Activated B cell treated with CpG ODN at 0.5 μM for 24 hours (primary cell): ENCODE measurements at places on chromosomes 12 and 14. TPM values are rescaled to one million over a fixed set of nuclear protein-coding genes. Genes with fewer than 3 reads are reported as not detected.

GRCh38 chr12:13149411-13149810 lies 45.9 kb upstream of the GSG1 start:
- DNase-seq, result no peak

DNA sequence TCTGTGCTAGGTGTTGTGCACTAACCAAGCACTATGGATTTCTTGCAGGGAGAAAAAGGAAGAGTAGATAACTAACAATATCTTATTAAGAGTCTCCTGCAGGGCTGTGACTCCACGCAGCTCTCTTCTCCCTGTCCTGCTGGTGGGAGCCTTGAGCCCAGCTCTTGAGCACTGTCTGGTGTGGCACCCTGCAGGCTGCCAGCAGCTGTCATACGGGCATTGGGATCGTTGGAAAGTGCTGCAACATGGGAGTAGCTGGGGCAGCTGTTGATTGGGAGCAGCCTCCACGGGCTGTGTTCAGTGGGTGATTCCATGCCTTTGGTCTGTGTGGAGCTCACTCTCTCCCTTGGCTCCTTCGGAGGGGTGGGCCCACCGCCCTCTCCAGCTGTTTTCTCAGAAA lies 125.3 kb downstream of the FBXL14 start:
- no peak for DNase-seq

GRCh38 chr12:108316176-108317086 lies 22.7 kb downstream of the CMKLR1 start:
- DNase-seq, result no peak

- no peak for DNase-seq
Observed at GRCh38 chr14:98840091-98840490, 431.9 kb downstream of the BCL11B start.

DNA sequence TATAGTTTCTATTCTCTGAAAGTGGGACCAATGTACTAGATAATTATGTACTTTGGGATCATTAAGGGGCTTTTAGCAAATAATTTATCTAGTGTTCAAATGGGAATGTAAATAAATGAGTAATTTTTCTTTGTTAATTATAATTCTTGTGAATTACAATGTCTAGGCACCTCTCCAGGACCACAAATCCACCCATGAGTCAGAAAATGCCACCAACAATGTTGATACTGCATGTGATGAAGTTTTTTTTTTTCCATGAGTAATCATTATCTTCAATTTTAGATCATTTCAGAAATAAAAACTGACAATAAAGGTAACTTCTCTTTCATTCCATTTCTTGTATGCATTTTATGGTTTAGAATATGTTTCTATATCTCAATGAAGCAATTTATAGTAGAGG lies 470.3 kb downstream of the VRK1 start:
- DNase-seq, result no peak

- DNase-seq, result no peak
Observed at GRCh38 chr12:108642899-108643654, 9.4 kb upstream of the SELPLG start.

- no peak for DNase-seq
Observed at GRCh38 chr12:65949971-65950370, 125.7 kb downstream of the HMGA2 start.

GRCh38 chr14:51942971-51943370 lies 46.4 kb upstream of the RTRAF start:
- DNase-seq, result no peak

DNA sequence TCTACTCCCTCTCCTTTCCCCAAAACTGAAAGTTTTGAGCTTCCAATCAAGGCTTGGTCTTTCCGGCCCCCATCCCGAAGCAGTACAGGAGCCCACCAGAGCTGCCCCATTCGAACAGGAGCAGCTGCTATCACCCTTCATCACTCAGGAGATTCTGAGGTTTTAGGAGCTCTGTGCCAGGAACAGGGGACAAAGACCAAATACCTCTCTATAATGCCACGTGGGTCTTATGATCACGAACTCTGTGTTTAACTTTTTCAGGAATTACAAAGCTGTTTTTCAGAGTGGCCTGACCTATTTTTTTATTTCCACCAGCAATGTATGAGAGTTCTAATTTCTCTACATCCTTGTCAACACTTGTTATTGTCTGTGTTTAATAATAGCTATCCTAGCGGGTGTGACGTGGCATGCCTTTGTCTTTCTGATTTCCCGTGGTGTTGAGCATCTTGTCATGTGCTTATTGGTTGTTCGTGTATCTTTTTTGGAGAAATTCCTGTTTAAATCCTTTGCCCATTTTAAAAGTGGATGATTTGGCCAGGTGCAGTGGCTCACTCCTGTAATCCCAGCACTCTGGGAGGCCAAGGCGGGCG lies 21.7 kb downstream of the COA8 start:
- no peak for DNase-seq

- no peak for DNase-seq
Observed at GRCh38 chr12:89217472-89217871, 134.8 kb downstream of the DUSP6 start.

GRCh38 chr14:30064454-30064853 lies 136.8 kb upstream of the PRKD1 start:
- DNase-seq, result no peak

- no peak for DNase-seq
Observed at GRCh38 chr12:18250313-18250916, 10.9 kb upstream of the PIK3C2G start.

GRCh38 chr12:132196038-132196872 lies 52.0 kb downstream of the NOC4L start:
- DNase-seq, result no peak

GRCh38 chr14:50904719-50905118 lies 32.9 kb downstream of the ABHD12B start:
- DNase-seq, result no peak

DNA sequence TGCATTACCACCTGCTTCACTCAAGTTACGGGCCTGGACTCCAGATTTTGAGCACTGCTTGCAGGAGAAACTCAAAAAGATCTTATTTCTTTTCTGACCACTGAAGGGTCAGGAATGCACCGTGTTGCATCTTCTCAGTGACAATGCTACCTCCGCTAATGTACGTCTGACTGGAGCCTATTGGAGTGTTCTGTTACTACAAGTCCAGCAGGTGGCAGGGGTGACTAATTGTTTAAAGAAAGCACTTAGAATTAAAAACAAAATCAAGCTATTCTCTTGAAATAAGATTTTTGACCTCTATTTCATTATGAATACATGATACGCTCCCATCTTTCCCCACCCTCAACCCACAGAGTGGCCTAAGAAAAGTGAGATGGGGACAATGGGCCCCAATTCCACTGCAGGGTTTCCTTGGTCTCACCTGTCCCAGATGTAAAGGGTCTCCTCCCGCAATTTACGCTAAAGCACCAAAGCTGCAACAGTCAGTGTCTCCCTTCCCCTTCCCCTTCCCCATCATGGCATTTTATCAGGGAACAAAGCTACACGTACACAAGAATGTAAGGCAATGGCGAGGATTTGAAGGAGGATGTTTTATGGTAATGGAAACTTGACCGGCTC lies 2.2 kb downstream of the TBPL2 start:
- no peak for DNase-seq

DNA sequence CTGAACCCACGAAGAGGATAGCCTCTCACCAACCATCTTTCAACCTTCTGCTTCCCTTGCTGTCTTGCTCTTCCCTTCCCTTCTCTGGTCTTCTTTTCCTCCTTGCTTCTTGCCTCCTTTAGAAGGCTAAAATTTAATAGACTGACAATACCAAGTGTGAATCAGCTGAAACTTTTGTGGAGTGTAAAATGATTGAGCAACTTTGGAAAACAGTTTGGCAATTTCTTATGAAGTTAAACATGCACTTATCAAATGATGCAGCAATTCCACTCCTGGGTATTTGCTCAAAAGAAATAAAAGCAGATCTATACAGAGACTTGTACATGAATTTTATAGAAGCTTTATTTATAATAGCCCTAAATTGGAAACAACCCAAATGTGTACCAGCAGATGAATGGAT lies 3.3 kb upstream of the KRT86 start:
- no peak for DNase-seq

- no peak for DNase-seq
Observed at GRCh38 chr14:104689881-104690711, 678 bp downstream of the INF2 start.

- peak; percentile 66 for DNase-seq
Observed at GRCh38 chr14:24430682-24431568, 1.2 kb downstream of the KHNYN start.

DNA sequence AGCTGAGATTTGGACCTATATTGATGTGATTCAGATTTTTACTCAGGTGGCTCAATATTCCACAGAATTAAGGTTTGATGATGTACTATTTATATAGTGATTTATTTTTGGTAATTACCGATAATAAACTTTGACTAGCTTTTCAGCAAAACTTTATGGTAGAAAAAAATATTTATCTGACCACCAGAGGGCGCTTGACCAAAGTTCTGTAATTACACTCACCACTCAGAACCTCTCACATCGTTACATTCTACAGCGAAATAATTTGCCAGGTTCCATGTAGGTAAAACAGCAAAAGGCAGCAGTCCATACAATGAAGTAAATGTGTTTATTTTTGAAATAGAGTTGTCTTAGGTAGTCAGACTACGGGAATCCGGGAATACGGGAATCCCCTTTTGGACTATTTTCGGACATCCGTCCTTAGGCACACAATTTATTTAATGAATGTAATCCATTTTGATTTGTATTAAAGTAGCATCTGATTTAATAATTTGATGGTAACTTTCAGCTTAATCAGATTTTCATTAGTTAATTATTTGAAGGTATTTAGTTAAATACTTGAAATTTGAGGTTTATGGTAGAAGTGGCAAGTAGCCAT lies 143.0 kb upstream of the DDHD1 start:
- no peak for DNase-seq

DNA sequence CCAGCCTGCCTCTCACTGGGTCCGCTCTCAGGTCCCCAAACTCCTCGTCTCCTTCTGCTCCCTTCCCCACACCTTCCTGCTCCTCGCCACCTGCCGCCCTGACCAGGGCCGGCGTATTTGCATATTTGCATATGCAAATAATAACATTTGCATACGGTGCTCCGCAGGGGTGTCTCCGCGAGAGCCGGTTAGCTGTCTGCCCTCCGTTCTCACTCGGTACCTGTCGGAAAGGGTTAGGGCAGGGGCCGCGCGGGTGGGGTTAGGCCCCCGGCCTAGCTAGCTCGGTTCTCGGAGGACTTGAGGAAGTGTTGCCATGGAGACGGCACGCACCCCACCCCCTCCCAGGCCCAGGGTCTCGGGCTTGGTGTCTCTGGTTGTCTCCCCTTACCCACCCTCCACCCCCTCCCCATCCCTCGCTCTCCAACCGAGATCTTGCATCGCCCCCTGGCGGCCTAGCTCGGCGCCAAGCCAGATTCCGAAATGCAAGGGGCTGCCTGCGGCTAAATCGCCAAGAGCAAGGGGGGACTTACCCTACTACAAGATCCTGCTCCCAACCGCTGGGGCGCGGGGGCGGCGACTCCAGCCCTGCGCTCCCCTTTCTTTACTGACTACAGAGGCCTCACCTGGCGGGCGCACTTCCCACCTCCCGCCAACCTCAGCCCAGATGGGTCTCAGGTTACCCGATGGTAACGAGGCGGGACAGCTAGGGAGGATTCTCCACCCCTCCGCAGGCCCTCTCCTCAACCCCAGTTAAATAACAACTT lies 8.1 kb downstream of the STAC3 start:
- DNase-seq, result peak; percentile 76

DNA sequence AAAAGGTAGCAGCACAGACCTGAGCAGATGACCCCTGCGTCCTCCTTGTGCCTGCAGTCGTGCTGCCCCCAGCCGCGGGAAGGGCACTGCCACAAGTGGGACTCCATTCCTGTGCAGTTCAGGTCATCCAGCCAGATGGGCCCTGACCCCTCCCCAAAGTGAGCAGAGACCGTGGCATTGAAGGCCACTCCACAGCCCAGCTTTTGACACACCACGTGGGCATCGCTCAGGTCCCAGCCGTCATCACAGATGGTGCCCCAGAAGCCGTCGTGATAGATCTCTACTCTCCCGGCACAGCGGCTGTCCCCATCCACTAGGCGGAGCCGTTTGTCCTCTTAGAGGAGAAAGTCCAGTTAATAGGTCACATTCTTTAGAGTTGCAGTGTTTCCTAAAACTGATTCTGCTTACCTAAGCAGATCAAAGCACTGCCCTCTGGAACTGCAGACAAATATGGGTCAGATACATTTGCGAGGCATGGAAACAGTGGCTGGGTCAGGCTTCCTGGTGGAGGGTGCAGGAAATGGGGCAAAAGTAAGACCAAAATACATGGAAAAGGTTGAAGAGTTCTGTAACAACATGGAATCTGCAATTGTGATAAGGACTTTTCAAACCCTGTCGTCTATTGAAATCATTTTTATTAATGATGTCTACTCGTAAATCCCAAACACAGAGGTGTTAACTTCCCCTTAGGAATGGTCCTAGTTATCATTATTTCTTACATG lies 69.4 kb downstream of the CD163L1 start:
- no peak for DNase-seq

DNA sequence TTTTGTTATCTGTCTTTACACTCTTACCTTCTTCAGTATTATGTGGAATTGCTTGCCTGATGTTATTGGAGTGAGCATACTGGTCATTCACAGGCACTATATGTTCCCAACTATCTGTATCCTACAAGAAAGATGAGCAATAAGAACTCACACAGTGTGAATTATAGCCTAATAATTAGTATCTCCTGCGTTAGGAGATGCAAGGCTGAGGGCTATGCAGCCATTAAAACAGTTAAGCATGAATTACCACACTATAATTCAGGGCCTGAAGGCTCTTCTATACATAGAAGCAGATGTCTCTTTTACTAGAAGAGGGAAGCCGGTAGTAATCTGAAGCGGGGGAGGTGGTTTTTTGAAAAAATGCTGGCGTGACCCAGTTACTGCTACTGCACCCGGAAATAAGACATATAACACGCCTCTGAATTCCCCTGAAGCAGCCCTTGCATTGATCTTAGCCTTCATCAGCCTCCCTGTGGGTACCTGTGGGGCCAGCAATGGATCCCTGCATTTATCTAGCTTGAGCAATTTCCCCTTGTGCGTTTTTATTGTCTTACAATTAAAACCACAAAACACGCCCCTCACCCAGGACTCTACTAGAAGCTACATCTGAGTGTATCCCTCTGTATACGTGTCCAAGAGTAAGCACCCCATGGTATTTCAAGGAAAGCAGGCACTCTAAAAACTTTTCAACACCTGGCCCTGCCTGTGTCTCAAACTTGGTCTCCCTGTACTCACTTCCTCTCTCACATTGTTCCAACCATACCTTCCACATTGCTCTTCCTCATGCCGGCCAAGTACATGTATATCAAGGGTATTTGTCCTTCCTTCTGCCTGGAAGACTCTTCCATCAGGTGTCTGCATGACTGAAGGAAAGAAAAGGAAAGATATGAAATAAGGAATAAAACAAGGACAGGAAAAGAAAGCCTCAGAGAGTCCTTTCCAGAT lies 210.9 kb upstream of the ARID2 start:
- DNase-seq, result no peak

The POTEM gene
- total RNA-seq, result 0.16 TPM in 1 of 2 replicates, not detected in the other

The LPAR5 gene
- total RNA-seq, result 27.7 and 30.4 TPM in 2 replicates

The LMNTD1 gene
- not detected in 2 replicates for total RNA-seq

The PPM1H gene
- not detected in 2 replicates for total RNA-seq

The DDX54 gene
- 115 TPM in 2 replicates for total RNA-seq

The TRPV4 gene
- total RNA-seq, result not detected in 2 replicates

The UNC119B gene
- total RNA-seq, result 17.3 and 18.5 TPM in 2 replicates

The TSHR gene
- 0.17 TPM in 1 of 2 replicates, not detected in the other for total RNA-seq

The KLRC4 gene
- not detected in 2 replicates for total RNA-seq

The SOAT2 gene
- total RNA-seq, result not detected in 2 replicates

The OR4N5 gene
- total RNA-seq, result not detected in 2 replicates

The CAPS2 gene
- total RNA-seq, result 3.1 and 3.8 TPM in 2 replicates
